NCI-H2081 treated with DMSO at 0.1 percent for 48 hours (cell line): ENCODE measurements at places on chromosomes 12 and 14.

- no peak for DNase-seq
These were observed 115.7 kb upstream of the IGF1 start for GRCh38 chr12:102596031-102596430.

DNA sequence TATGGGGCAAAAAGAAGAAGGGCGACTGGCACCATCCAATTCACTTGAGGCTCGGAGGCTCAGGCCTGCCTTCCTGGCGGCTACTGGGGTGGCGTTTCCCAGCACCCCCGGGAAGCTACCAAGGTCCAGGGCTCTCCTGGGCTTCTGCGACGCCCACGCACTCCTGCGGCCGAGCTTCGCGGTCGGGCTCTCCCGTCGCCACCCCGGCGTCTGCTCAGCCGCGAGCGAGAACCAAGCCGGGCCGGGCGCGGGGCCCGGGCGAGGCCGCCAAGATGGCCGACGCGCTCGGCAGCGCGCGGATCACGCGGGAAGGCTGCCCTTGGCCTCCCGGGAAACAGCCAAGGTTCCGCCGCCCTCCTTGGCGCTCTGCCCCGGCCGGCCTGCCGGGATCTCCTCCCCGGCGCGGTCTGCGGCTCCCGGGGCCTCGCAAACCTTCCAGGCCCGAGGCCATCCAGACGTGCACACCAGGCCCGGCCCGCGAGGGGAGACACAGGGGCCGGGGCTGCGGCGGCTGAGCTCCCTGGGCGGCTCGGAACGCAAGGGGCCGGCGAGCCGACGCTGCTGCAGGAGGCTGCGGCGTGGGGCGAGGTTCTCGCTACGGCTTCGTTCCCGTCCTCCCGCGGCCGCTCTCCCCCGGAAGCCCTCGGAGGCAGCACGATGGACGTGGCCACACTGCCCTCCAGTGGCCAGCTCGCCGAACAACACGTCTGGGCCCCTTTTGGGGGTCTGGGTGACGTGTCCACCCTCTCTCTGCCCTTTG lies 23.5 kb upstream of the ZFP36L1 start:
- DNase-seq = peak; percentile 38

- no peak for DNase-seq
These were observed 8.7 kb downstream of the SYNE3 start for GRCh38 chr14:95507701-95508103.

DNA sequence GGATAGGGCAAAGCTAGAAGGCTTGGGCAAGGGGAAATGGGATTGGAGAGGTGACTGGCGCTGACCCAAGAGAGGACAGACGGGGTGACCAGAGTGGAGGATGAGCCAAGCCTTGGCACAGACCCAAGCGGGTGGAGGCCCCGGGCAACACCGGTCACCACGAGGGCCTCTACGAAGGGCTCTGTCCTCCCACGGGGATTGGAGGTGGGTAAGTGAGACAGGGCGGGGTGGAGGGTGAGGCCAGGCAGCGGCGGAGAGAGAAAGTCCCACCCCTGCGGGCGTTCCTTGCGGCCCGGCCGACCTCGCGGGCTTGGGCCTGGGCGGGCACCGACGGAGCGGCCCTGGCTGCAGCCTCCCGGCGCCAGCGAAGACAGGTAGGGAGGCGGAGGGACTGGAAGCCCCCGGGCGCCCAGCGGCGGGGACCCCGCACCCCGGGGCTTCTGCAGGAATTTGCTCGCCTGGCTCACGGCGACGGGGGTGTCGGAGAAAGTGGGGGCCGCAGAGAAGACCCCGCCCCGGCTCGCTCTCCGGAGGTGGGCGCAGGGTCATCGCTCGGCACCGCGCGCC lies at the start of gene PAPLN:
PAPLN (plus strand) TSS at position 288 of the 567 bp plus-strand sequence. CDS start 2,273 bp downstream, outside the sequence.
- DNase-seq = no peak

GRCh38 chr12:14264316-14264715 lies 101.2 kb upstream of the ATF7IP start:
- DNase-seq = no peak

DNA sequence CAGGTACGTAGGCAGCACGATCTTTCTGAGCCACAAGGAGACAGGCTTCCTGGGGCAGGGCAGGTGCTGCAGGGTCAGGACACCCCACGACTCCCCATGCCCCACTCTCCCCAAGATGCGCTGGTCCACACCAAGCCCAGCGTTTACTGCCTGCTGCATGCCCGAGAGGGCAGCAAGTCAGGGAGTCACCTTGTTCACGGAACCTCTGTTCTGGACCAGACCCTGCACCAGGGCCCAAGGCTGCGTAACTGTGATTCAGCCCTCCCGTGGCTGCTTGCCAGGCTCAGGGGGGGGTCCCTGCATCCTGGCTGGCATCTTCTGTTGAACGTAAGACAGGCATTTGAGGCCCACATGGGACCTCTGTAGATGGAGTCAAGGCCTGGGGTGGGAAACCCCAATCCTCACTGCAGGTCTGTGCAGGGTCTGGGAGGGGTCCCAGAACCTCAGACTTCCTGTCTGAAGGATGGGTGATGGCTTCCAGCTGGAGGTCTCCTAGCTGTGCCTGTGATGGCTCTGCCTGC lies 228.6 kb upstream of the RTL1 start:
- no peak for DNase-seq

GRCh38 chr14:55589171-55589570 lies 9.2 kb downstream of the KTN1 start:
- DNase-seq = no peak

GRCh38 chr14:63713764-63714163 lies 14.1 kb downstream of the SGPP1 start:
- DNase-seq = no peak

GRCh38 chr12:91892081-91892855 lies 253.4 kb downstream of the BTG1 start:
- DNase-seq = no peak

- no peak for DNase-seq
These were observed 35.4 kb downstream of the SPTLC2 start for GRCh38 chr14:77580964-77581505.

DNA sequence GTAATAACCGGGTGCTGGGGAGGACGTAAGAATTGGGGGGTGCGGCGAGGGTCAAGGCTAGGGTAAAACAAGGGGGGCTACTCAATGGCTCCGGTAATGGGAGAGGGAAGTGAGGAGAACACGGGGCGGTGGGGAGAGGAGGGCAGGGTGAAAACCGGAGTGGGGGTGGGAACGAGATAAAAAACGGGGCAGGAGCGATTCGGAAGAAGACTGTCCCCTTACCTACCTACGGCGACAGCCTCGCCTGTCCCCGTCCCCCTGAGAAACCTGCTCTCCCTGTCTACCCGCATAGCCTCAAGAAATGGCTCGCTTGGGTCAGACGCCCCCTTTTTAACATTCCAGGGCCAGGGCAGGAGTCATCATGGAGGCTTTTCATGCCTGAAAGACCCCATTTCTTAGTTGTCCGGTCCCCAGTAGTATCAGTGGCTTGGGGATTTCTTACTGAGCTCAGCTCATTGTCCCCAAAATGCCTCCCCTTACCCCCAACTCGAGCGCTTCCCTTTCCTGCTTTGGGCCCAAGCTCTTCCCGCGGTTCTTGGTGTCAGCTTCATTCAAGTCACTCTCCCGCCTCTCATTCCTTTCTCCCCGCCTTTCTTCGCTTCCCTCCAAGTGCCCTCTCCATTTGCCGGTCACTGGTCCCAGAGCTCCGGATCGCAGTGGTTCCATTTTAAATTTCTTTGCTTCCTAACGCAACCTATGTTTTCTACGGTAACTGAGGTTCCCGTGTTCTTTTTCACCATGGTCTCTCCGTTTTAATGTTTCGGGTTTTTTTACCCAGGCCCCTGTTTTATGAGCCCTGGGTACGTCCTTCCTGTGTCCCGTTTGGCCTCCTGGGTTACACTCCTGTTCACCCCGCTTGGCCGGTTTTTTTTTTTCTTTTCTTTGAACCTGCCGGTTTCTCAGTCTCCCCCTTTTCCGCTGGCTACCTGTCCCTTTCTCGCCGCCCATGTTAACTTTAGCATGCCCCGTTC lies 1.2 kb upstream of the WSB2 start:
- no peak for DNase-seq

GRCh38 chr12:53054112-53054878 lies 4.4 kb downstream of the TNS2 start:
- DNase-seq = peak; percentile 71

DNA sequence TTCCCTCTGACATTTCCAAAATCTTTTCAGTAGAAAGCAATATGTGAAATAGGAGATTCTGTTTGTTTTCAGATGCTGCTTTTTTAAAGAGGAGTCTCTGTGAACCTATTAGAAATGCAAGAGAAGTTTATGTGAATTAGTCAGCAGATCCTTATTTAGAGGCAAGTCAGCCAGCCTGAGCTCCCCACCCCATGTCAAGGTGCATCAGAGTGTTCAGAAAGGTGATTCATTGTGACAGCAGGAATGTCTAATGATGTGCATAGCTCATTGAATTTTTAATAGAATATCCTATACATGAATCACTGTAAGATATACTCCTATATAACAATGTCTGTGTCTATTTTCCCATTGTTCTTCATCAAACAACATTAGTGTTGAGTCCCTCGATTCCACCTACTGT lies 1222.4 kb upstream of the USP15 start:
- DNase-seq = no peak

- DNase-seq = no peak
These were observed 180.4 kb upstream of the FKBP4 start for GRCh38 chr12:2614341-2614740.

DNA sequence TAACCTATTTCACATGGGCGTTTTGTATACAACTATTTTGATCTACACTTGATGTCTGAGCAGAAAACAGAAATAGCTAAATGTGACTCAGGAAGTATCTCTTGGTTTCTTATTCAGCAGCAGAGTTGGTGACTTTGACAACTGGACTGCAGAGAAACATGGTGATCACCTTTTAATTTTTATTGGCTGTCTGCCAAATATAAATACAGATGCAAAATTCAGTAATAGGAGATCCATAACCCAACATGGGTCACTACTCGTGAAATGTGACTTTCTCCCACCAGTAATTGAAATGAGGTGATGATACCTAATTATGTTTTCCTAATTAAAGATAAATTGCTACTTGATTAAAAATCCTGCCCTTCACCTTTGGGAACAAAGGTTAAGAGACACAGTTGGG lies 487.1 kb downstream of the NELL2 start:
- DNase-seq = no peak

DNA sequence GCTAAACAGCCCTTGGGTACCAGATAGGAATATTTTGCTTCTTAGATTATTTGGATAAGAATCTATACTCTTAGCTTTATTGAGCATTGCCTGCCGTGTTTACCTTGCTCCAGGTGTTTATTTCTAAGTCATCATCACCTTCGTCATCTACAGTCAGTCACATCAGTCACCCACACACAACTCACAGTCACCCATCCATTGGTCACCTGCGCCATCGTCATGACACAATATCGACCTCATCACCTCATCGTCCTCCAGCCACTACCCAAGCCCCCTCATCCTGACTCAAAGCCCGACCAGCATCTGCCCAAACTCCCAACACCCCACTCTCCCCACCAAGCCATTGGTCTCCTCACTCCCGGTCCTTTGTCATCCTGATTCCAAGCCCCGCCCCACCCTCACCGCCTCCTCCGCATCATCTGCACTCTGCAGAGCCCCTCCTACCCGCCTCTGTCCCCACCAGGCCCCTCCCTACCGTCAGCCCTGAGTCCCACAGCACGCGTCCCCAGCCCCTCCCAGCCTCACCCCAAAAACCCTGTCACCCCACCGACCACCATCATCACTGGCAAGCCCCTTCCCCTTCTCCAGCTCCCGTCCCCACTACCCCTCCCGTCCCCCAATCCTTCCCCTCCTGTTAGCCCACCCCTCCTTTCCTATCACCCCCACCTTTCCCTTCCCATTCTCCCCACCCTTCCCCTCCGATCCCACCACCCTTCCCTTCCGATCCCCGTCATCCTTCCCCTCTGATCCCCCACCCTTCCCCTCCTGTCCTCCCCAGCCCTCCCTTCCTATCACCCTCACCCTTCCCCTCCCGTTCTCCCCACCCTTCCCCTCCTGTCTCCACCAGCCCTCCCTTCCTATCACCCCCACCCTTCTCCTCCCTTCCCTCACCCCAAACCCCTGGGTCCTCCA lies 9.8 kb downstream of the DLK1 start:
- DNase-seq = no peak

DNA sequence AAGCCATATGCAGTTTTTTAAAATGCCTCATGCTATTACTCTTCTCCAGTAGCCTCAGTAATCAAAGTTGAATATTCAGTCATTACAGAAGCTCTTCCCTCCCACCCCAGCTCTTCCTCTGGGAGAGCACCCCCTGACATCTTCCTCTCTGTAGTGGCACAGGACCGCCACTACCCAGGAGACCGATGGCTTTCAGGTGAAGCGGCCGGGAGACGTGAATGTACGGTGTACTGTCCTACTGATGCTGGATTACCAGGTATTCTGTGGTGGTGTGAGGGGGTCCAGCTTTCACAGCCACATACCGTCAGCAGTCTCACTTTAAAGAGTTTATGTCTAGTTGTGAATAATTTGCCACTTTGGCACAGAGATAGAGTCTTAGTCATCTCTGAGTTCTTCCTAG lies 4.6 kb downstream of the SMARCD1 start:
- DNase-seq = no peak

- no peak for DNase-seq
These were observed 131.6 kb downstream of the SEC23A start for GRCh38 chr14:38971258-38971921.

DNA sequence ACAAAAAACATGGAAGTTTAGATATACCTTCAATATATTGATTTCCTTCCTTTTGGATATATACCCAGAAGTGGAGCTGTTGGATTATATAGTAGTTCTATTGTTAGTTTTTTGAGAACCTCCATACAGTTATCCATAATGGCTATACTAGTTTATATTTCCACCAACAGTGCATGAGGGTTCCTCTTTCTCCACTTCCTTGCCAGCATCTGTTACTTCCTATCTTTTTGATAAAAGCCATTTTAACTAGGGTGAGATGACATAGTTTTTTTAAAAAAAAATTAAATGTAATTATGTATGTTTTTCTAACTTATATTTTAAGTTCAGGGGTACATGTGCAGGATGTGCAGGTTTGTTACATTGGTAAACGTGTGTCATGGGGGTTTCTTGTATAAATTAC lies 10.0 kb upstream of the SLC38A4 start:
- no peak for DNase-seq

- no peak for DNase-seq
These were observed 44.7 kb downstream of the INSM2 start for GRCh38 chr14:35578639-35579038.

DNA sequence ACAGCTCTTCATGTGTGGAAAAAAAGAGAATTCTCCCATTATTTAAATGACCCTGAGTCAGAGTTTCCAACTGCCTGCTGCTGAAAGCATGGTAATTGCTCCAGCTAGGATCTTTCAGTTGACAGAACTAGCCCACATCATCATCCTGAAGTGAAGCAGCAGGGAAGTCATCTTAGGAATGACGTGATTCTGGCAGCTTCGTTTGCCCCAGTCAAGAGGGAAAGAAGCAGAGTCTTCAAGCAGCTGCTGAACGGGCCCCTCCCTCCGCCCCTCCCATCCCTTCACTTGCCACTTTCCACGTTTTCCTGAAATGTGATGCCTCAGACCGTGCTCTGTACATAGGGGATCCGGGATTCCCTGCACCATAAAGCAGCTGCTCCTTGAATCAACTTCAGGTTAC lies 455.0 kb upstream of the TMEM132C start:
- DNase-seq = no peak

- no peak for DNase-seq
These were observed 131.6 kb downstream of the KSR2 start for GRCh38 chr12:117836999-117837736.
